ENCODE measurements at places on chromosomes 13 and 19.

- DNase-seq: no peak
Observed at GRCh38 chr13:37870895-37871550, 1.5 kb upstream of the TRPC4 start.

DNA sequence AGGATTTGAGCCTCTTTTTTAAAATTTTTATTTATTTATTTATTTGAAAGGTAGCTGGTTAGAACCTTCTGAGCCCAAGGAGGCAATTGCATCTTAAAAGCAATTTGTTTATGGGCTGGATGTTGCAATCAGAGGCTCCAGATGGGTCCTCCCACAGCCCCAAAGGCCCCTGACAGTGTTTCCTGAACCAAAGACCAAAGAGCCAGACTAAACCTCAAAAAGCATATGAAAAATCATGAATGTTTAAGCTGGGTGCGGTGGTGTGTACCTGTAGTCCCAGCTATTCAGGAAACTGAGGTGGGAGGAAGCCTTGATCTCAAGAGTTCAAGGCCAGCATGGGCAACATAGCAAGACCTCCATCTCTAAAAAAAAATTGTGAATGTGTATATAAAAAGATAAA lies 67.8 kb upstream of the RGCC start:
- DNase-seq: no peak

DNA sequence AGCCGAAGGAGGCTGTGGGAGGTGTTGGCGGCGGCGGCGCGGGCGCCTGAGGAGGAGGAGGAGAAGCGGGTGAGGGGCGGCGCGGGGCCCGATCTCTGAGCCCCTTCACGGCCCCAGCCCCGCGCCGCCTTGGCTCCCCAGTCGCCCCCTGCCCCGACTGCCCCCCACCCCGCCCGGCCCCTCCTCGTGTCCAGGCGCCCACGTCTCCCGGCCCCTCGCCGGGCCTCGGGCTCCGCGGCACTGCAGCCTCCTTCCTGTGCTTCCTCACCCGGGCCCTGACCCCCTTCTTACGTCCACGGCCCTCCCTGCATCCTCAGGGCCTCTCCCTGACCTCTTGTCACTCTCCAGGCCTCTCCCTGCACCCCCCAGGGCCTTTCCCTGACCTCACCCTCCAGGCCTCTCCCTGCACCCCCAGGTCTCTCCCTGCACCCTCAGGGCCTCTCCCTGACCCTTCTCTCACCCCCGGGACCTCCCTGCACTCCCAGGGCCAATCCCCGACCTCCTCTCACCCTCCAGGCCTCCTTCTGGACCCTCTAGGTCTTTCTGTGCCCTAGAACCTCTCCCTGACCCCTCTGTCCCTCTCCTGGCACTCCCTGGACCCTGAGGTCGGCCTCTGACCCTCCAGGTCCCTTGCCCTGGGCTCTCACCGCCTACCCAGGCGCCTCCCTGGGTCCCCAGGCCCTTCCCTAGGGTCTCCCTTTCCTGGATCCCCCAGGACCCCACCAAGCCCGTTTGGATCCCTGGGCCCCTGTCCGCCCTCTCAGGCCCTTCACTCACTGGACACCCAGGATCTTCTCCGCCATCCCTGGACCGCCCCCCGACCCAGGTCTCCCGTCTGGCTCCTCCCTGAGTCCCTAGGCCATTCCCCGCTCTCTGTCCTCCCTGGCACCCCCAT lies 460 bp downstream of the KMT5C start:
- DNase-seq: no peak

GRCh38 chr19:40682431-40682964 lies 8.0 kb downstream of the NUMBL start:
- no peak for DNase-seq

DNA sequence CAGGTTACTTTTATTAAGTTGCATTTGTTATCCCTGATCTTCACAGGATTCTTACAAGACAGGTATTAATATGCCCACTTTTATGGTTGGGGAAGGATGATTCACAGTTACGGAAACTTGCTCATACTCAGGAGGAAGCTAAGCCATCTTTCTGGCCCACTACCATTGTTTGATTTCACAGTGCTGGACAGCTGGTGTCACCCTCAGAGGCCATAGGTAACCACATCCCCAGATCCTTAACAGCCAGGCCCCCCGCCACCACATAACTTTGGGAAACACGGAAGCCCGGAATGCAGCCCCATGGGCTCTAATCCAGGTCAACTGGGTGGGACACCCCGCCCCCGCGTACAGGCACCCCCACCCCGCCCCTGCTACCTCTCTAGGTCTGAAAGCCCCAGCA lies 119.7 kb downstream of the IRS2 start:
- DNase-seq: no peak

GRCh38 chr19:373391-374182 lies 29.0 kb upstream of the MIER2 start:
- no peak for DNase-seq

DNA sequence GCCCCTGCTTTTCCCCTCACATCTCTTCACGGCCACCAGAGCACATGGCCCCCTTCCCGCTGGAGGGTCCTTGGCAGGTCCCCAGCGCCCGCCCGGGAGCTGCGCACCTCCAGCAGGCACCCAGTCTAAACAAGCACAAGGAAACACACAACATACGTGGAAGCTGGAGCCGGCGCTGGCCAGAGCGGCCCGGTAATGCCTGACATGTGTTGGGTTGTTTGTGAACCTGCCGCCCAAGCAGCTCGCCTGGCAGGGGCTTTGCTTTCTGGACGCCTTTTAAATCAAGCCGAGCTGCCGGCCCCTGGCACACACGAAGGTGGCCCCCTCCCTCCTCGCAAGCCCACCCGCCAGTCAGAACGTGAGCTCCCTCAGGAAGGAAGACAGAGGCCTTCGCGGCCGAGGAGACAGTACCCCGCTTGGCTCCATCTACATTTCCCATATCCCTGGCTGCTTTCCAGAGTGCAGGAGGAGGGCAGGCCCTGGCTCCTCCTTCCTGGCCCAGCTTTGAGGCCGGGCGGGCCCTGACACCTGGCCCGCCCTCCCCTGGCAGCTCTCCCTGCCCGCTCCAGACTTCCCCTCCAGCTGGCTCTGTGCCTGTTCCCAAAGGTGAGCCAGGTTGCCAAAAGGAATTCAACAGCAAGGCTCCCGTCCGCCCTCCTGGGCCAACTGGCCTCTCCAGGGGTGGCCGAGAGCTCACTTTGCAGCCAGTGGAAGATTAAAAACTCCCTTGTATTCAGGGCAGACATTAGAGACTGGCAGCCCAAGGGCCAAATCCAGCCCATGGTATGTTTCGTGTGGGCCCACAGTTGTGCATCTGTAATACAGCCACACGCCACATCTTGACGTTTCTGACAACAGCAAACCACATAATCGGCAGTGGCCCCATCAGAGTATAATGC lies 28.7 kb downstream of the COMP start:
- DNase-seq: no peak

DNA sequence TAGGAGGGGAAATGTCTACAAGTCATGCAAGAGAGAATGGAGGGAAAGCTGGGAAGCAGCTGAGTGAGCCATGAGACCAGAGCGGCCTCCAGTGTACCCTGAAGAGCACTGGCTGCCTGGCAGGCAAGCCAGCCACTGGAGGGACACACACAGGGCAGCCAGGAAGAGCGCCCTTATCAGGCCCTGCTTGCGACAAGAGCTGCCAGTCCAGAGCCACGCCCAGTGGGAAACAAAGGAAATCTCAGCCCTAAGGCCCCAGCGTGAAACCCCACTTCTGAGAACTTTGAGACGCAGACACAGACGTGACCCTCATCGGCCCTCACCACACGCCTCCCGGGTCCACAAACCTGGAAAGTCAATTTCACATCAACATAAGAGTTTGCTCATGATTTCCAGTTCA lies 105.0 kb downstream of the STK24 start:
- DNase-seq: no peak

DNA sequence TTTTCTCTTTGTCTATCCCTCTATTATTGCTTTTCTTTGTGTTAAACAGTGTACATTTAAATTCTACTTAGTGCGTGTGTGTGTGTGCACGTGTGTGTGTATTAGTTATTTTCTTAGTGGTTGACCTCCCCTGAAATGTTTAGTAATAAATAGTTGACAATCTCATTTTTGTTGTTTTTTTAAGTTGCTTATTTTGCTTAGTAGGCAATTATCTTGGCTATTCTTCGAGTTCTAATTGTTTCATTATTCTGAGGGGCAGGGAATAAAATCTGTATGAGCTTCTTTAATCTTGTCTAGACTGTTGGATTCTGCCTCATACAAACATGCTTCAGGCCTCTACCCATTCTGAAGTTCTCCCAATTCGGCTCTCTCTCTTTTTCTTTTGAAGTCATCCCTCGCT lies 1169.0 kb upstream of the ATXN8OS start:
- DNase-seq: no peak

DNA sequence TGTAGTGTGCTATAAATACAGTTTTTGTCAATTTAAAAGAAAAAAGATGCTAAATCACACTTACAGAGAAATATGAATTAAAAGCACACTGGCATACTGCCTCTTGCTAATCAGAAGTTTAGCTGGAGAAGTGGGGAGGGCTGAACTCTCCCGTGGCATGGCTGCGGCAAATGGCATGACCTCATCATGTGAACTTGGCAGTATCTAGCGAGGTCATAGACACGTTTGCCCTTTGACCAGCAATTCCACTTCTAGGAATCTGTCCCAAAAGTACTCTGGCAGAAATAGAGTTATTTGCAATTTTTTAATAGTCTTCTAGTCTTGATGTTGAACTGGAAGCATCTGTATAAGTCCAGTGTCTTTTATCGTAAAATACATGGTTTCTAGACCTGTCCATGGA lies 42.0 kb upstream of the MCF2L start:
- DNase-seq: no peak

GRCh38 chr13:65597839-65598818 lies 1632.0 kb downstream of the PCDH9 start:
- no peak for DNase-seq

DNA sequence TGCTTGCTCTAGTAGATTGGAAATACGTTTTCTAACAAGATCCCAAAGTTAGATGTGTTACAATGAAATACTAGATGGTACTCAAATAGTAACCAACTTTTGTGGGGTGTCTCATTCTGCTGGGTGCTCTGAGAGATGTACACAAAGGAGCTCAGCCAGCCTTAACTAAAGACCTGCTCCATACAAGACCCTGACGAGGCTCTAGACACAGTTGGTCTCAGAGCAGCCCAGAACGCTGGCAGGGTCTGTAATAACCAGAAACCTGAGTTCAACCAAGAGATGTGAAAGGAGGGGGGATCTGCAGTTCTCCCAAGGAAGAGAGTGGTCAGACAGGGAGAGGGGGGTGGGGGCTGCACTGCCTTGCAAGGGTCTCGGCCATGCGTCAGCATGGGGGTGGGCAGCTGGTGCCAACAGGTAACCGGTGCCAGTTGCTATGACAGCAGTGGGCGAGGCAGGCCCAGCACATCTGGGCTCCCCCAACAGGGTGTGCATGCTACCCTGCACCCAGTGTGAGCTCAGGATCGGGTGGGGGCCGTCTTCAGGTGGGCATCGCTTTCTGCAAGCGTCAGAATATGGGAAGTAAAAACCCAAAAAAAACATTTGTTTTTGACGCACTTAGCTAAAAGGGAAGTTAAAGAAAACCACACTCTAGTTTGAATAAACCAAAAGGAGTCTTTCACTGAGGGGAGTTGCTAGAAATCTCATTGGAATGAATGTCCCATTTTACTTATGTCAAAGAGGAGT lies 68.0 kb upstream of the GPR183 start:
- no peak for DNase-seq

- DNase-seq: no peak
Observed at GRCh38 chr13:80361883-80362327, 21.0 kb upstream of the SPRY2 start.

- no peak for DNase-seq
Observed at GRCh38 chr19:10553087-10553667, 9.5 kb downstream of the ATG4D start.

DNA sequence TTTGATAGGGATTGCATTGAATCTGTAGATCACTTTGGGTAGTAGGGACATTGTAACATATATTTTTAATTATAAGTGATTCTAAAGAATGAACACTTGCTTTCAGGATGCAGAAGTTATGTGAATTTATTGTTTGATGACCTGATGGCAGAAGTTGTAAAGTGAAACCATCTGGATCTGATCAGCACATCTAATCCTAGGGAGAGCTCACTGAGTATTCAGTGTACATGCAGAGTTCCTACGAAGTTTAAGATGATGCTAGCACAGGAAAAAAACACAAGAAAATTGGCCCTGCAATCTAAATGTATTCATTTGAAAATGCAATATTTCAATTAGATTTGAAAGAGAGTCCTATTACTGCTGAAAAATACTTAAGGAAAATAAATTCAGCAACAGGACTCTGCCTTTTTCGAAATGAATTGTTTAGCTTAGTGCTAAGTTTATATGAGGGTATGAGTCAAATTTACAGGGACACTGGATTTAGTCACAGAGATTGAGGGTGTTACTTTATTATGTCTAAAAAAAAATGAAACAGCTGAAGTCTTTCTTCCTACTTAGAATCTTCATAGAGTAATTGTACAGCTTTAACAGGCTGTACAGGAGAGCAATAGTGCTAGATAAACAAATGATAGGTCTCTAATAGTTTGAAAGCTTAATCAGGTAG lies 385.7 kb downstream of the DCT start:
- DNase-seq: no peak

DNA sequence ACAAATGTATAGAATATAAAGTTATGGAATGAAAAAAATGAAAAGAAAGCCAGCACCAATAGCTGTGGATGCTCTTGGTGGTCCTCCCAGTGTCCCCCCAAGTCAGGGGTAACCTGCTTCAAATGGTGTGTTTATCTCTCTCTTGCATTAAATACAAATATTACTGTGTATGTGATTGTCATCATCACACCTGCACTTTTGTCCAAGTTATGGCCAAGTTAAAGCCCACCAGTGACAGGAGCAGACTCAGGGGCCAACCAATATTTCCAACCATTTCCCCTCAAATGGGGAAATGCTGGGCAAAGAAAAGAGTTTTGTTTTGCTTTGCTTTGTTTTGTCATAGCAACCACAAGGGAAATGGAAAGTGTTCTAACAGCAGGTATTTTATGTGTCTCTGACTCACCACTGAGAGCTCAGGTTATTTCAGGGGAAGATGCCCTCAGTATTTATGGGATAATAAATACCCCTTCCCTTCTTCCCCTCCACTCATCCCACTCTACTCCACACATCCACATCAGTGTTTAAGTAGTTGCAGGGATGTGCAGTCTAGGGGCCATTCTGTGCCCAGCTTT lies 133.6 kb downstream of the COL4A1 start:
- DNase-seq: no peak

DNA sequence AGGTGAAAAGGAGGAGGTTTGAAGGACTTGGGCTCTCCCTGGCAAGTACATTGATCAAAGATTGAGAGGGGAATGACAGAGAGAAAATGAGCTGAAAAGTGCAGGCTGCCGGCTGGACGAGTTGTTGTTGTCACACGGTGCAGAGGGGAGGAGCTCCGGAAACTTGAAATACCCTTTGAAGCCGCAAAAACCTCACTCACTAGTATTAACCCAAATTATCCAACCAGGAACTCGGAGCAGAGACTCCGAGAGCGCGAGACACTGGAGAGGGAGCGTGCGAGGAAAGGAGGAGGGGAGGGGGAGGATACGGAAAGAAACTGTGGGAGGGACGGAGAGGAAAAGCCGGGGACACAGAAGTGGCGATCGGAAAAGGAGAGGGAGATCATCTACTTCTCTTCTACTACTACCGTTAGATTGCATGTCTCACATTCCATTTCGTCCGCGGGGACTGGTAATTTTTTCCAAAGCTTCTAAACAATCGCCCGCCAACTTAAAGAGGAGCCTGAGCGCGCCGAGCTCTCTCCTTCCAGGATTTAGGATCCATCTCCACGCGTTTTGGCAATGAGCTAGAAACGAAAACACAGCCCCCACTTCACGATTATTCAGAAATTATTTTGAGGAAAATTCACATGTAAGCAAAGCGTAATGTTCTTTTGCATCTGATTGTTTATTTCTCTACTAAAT lies at the start of gene DACH1:
Gene DACH1 (minus strand): TSS at position 74 of the 684 bp plus-strand sequence.
- no peak for DNase-seq

GRCh38 chr13:28609381-28609780 lies 49.5 kb upstream of the POMP start:
- no peak for DNase-seq

All from stimulated activated CD4-positive, alpha-beta T cell treated with anti-CD3 and anti-CD28 coated beads, Interleukin-1b, Interleukin-23, amount 100 ng/mL, for 4 hours (primary cell).